ENCODE measurements at places on chromosomes 7 and 10.

DNA sequence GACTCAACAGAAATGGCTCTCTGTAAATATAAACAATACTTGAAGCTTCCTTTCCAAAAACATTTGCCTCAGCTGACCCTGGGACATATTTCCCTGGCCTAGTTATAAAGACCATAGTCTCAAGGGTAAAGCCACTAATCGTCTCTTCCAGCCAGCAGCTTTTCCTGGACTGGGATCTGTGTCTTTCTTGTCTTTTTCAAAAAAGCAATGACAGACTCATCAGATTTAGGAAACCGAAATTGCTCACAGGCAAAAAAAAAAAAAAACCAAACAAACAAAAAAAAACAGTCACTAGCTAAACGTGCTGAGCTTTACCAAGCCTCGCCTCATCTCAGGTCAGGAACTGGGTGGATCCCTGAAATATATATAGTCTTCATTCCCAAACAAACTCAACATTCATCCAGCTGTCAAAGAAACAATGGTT is 23.5 kb downstream of the STN1 start:
- no peak for DNase-seq

DNA sequence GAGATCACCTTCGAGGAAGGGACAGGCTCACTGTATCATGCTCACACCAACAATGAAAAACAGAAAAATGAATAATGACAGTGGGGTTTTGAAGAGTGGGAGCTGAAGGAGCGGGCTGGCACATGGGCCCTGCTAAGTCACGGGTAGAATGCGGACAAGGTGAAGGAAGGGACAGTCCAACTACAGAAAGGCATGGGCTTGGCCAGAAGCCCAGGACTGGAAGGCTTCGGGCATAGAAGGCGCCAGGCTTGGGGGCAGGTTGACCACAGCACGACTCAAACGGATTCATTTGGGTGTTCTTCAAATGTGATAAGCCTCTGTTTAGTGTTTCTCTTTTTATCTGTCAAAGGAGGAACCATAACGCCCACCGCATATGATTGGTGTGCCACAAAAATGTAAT is 509.5 kb downstream of the CCSER2 start:
- DNase-seq = no peak

GRCh38 chr10:124416733-124417132 is 2.0 kb downstream of the OAT start:
- no peak for DNase-seq

GRCh38 chr7:154865984-154866685 is 136.8 kb downstream of the PAXIP1 start:
- no peak for DNase-seq

DNA sequence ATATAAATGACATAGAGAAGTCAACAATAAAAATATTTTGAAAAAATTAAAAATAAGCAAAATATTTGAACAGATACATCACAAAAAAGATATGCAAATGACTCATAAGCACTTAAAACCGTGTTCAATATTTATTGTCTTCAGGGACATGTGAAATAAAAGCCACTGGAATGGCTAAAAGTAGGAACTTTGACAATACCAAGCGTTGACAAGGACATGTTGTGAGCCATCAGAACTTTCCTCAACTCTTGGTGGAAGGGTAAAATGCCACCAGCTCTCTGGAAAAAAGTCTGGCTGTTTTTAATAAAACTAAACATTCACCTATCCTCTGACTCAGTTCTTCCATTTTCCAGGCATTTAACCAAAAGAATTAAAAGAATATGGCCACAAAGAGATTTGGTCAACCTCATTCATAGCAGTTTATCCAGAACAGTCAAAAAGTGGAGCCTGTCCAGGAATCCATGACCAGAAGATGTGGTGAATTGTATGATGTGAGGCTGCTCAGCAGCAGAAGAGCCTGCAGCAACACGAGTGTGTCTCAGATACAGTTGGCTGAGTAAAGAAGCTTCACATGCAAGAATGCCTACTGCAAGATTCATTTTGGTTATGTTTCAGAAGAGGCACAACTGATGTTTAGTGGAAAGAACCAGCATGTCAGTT is 7.1 kb upstream of the KLF6 start:
- no peak for DNase-seq

GRCh38 chr10:78718032-78718572 is 350.7 kb upstream of the ZMIZ1 start:
- no peak for DNase-seq

GRCh38 chr10:86410542-86411124 is 44.0 kb upstream of the GRID1 start:
- DNase-seq = no peak

DNA sequence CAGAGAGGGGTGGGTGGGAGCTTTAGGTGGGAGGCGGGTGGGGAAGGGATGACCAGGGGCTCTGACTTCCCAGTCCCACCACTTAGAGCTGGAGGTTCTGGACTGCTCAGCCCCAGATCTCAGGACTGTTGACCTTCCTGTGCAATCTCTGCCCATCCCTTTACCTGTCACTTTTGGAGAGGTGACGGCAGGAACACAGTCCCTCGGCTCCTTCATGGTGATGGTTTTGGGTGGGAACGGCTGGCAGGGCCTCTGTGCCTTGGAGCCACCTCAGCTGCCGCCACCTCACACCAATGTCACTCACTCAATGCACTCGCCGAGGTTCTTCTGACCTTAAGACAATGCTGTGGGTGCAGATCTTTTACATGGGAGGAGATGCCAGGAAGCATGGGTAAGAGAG is 49.0 kb downstream of the TMEM270 start:
- DNase-seq = no peak

DNA sequence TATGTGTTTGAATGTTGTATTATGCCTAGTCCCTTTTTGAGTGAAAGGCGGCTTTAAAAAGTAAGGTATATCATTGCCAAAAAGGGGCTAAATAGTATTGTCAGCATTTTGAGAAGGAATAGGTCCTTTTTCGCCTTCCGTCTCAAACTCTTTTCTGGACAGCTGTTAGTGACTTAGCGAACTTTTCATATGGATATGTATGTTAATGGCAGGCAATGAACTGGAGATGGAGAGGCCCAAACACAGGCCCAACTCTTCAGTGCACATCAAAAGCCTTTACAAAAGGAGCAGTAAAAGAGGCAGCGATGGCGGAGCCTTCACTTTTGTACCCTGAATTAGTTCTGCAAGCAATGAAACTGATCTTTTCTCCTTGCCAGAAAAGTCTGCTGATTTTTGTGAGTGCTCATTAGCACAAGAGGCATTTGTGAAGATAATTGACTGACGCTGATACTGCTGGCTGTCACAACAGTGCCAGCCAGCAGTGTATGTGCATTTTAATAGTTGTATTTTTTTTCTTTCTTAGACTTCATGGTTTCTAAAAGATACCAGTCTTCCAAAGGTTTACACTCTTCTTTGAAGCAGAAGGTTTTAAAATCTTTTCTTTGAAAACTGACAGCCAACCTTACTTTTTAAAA is 243.7 kb upstream of the SP8 start:
- peak; percentile 72 for DNase-seq

DNA sequence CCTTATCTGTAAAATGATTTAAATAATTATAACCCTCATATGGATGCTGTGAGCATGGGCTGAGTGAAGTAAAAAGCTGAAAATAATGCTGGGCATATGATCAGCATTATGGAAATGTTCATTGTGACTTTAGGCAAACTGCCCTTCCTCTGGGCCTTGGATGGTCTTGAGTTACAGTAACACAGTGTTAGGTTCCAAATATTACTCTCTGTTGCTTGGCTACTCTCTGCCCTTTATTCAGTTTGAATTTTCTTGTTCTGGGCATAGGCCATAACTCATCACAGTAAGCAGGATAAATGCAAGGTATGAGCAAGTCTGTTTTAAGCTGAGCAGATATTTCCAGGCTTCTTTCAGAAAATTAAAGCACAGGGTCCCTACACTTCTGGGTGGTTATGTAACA is 868.0 kb downstream of the KCNMA1 start:
- DNase-seq = no peak

- peak; percentile 98 for DNase-seq
These were observed 14.4 kb upstream of the GJC3 start for GRCh38 chr7:99943641-99944496.

GRCh38 chr7:100768784-100769183 is 35.4 kb downstream of the ZAN start:
- no peak for DNase-seq

GRCh38 chr7:116478834-116479233 is 20.7 kb upstream of the CAV2 start:
- DNase-seq = no peak

DNA sequence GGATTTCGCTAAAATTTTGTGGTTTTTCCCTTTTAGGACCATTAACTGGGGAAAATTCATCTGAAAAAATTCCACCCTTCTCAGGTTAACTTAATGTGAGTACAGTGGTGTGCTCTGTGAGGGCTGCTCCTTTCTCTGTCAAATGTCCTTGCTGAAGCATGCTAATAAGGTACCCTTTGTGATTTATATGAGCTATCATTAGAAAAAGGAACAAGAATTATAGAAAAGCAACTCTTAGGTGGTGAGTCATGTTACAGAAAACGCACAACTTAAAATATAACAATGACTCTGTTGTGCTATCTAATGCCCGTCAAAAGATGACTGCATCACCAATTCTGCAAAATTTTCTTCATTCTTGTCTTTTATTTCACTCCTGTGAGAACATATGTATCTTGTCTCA is 162.0 kb upstream of the MAGI2 start:
- DNase-seq = no peak

DNA sequence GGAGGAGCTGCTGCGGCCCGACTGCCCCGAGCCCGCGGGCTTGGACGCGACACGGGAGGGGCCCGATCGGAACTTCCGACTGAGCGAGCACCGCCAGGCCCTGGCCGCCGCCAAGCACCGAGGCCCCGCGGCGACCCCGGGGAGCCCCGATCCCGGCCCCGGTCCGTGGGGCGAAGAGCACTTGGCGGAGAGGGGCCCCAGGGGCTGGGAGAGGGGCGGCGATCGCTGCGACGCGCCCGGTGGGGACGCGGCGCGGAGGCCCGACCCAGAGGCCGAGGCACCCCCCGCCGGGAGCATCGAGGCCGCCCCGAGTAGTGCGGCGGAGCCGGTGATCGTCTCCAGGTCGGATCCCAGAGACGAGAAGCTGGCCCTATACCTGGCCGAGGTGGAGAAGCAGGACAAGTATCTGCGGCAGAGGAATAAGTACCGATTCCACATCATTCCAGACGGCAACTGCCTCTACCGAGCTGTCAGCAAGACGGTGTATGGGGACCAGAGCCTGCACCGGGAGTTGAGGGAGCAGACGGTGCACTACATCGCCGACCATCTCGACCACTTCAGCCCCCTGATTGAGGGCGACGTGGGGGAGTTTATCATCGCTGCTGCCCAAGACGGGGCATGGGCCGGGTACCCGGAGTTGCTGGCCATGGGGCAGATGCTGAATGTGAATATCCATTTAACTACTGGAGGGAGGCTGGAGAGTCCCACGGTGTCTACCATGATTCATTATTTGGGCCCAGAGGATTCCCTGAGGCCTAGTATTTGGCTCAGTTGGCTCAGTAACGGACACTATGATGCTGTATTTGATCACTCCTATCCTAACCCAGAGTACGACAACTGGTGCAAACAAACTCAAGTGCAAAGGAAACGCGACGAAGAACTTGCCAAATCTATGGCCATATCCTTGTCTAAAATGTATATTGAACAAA is 1.4 kb downstream of the OTUD1 start:
- peak; percentile 35 for DNase-seq

DNA sequence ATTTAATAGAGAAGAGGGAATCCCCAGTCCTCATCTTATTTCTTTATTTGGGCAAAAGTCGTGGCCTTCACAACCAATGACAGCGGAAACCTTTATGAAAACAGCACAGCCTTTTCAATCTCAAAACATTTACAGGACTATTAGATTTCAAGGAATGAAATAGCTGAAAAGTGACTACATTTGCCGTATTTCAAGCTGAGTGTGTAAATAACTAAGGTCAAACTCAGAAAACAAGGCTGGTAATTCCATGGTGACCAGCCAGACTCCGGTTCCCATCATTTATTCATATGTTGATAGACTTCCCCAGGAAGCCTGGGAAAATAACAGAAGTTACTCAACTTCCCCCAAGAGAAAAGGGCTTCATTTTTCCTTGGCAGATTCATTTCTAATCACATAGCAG is 457.3 kb upstream of the NFE2L3 start:
- no peak for DNase-seq

DNA sequence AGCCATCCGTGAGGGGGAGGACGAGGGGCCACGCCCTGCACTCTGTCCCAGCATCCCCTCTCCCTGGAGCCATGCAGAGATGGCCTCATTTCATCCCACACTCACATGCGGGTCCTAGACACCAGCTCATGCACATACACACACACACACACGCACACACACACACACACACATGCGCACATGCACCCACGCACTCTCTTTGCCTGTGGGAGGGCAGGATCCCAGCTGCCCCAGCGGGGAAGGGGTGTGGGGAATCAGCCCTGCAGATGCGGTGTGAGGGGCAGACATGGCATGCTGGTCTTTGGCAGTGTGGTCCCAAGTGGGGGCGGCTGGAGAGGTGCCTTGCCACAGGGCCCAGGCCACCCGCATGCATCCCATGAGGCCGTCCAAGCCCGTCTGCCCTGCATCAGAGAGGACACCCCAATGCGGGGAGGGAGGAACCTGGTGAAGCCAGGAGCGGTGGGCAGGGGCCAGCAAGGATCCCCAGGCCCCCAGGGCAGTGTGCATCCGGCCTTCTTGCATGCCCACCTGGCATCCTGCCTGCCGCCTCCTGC is 68.1 kb downstream of the LHPP start:
- no peak for DNase-seq

DNA sequence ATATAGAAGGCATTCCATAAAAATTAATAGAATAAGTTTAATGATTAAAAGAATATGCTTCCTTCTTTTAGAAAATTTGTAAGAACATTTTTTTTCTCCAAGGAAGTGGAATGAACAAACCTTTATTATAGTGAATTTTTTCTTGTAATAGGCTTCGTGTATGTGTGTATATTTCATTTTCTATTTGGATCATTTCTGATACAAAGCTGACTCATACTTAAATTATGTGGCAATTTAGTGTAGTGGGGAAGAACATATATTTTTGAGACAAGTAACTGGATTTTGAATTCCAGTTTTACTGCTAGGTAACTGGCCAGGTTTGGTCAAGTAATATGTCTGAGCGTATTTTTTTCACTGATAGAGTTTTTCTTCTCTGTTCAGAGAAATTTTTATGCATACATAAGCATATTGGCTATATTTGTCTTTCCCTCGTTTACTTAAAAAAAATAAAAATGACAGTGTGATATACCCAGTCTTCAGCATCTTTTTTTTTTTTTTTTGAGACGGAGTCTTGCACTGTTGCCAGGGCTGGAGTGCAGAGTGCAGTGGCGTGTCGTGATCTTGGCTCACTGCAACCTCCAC is 50.8 kb downstream of the CDK13 start:
- DNase-seq = no peak

Measured in H9 (cell line).